Progenitor cell of endocrine pancreas (in vitro differentiated cells): ENCODE measurements at places on chromosomes 12 and 14. TPM values are rescaled to one million over a fixed set of nuclear protein-coding genes. Genes with fewer than 3 reads are reported as not detected.

WSCD2 gene
- total RNA-seq: not detected in 2 replicates

NID2 gene
- 2.1 and 3.3 TPM in 2 replicates for total RNA-seq

SPX gene
- 2.6 and 2.7 TPM in 2 replicates for total RNA-seq

DNA sequence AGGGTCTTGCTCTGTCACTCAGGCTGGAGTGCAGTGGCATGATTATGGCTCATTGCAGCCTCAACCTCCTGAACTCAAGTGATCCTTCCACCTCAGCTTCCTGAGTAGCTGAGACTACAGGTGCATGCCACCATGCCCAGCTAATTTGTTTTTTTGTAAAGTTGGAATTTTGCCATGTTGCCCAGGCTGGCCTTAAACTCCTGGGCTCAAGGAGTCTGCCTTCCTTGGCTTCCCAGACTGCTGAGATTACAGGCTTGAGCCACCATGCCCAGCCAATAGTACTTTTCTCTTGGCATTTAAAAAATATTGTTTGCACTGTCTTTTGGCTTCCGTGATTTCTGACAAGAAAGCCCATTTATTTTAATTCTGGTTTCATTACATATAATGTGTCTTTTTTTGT is 61.3 kb downstream of the DIP2B start:
- H3K36me3 ChIP-seq: no peaks in the 10 kb centered on the region
- peaks cover 27% of the 10 kb centered on the region for H3K4me1 ChIP-seq
- no peak overlapping the region for H3K27ac ChIP-seq
- H3K4me3 ChIP-seq: no peak overlapping the region

GRCh38 chr12:87025976-87026375 is 769.8 kb upstream of the MGAT4C start:
- no peak overlapping the region for H3K4me3 ChIP-seq
- H3K27ac ChIP-seq: no peak overlapping the region
- H3K27me3 ChIP-seq: no peaks in the 10 kb centered on the region
- H3K36me3 ChIP-seq: no peaks in the 10 kb centered on the region
- no peaks in the 10 kb centered on the region for H3K4me1 ChIP-seq

DNA sequence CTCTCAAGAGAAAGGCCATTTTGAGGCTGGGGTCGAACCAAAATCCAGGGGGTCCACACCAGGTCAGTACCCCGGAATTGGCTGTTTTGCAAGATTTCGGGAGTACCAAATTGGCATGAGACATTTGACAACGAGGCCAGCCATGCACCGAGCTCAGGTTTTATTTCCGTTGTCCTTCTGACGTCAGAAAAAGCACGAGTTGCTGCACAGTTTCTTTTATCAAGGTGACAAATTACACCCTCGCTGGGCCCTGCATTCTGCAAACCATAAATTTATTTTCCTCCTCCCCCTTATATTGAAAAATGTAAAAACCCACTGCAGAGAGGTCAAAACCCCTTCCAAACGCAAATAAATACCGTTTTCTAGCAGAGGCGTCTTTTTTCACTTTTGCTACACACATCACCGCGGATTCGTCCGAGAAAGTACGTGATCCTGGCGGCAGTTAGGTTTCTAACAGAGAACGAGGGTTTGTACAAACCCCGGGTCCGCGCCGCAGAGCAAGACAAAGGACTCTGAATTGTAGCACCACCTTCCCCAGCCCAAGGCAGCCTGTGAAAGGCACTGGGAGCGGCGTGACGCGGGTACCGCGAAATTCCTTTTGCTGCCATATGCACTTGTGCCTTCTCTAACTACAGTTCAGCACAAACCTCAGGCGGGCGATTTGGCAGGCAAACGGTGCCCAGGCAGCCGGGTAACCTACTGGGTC is 1.8 kb downstream of the SLC38A1 start:
- H3K4me3 ChIP-seq: no peak overlapping the region
- no peak overlapping the region for H3K27ac ChIP-seq
- DNase-seq: peak; percentile 48
- no peaks in the 10 kb centered on the region for H3K27me3 ChIP-seq

ADAMTS20 gene
- 0.19 and 0.33 TPM in 2 replicates for total RNA-seq

AKT1 gene
- 147 and 151 TPM in 2 replicates for total RNA-seq

- peaks cover 6% of the 10 kb centered on the region for H3K36me3 ChIP-seq
- H3K27me3 ChIP-seq: no peaks in the 10 kb centered on the region
- DNase-seq: no peak
- H3K4me3 ChIP-seq: no peak overlapping the region
These were observed 89.5 kb downstream of the RIMBP2 start for GRCh38 chr12:130626601-130627000.

- DNase-seq: no peak
- H3K36me3 ChIP-seq: no peaks in the 10 kb centered on the region
- H3K27me3 ChIP-seq: peaks cover 4% of the 10 kb centered on the region
- H3K4me1 ChIP-seq: no peaks in the 10 kb centered on the region
- H3K27ac ChIP-seq: no peak overlapping the region
These were observed 224.9 kb downstream of the NTF3 start for GRCh38 chr12:5656836-5657235.

CFAP54 gene
- total RNA-seq: 5.9 TPM in 2 replicates

- H3K27me3 ChIP-seq: no peaks in the 10 kb centered on the region
- no peak for DNase-seq
- no peak overlapping the region for H3K4me3 ChIP-seq
- no peaks in the 10 kb centered on the region for H3K36me3 ChIP-seq
These were observed 115.2 kb upstream of the BCAT1 start for GRCh38 chr12:25063873-25064628.

- no peak overlapping the region for H3K27ac ChIP-seq
- peak; percentile 23 for DNase-seq
- H3K36me3 ChIP-seq: no peaks in the 10 kb centered on the region
- H3K4me3 ChIP-seq: no peak overlapping the region
- H3K4me1 ChIP-seq: peaks cover 4% of the 10 kb centered on the region
These were observed 221.9 kb downstream of the PELI2 start for GRCh38 chr14:56339855-56340701.

DNA sequence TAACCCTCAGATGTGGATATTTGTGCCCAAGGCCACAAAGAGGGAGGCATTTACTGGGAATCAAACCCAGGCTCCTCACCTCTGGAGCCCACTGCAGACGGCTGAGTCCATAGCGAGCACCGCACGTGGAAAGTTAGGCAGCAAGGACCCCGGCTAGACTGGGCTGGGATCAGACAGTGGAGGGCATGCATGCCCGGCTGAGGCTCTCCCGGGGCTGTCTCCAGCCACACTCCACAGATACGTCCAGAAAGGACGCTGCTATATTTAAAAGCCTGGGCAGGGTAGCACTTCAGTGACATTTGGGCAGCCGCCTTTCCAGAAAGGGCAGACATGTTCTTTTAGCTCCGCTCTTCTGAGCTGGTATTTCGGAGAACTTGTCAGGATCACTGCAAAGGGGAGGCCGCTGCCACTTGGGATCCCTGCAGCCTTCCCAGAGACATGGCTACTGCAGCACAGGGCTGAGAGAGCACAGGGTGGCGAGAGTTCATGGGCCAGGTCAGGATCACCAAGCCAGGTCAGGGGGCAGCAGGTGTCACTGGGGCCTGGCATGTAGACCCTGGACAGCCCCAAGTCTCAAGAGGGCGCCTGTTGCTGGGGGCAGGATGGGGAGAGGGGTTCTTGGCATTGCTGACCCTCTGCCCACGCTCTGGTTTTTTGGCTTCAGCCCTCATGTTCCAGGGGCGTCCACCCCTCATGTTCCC is 121.7 kb downstream of the PHETA1 start:
- H3K27ac ChIP-seq: no peak overlapping the region
- H3K4me1 ChIP-seq: no peaks in the 10 kb centered on the region
- H3K36me3 ChIP-seq: peaks cover 21% of the 10 kb centered on the region
- no peak for DNase-seq

DNA sequence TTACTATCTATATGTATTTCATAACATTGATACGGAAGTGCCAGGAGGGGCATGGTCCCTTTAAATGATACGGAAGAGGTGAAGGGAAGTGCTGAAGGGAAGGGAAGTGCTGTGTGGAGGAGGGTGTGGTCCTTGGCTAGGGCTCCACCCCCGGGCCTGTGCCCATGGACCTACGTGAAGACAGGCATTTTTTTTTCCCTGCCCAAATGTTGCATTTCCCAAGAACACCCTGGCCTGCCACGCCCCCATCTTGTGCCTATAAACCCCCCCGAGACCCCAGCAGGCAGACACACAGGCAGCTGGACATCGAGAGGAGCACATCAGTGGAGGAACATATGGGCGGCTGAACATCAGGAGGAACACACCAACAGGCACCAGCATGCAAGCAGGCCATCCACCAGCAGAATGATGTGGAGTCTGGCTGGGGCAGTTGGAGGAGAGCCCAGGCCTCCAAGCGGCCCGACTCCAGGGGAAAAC is 134.1 kb downstream of the SLC41A2 start:
- no peaks in the 10 kb centered on the region for H3K27me3 ChIP-seq
- H3K4me1 ChIP-seq: no peaks in the 10 kb centered on the region
- H3K36me3 ChIP-seq: peaks cover 3% of the 10 kb centered on the region
- DNase-seq: no peak
- no peak overlapping the region for H3K4me3 ChIP-seq

- H3K27ac ChIP-seq: peak overlapping the region; percentile 37
- H3K36me3 ChIP-seq: peaks cover 27% of the 10 kb centered on the region
- H3K4me1 ChIP-seq: peaks cover 10% of the 10 kb centered on the region
- no peaks in the 10 kb centered on the region for H3K27me3 ChIP-seq
- DNase-seq: no peak
These were observed 69.4 kb downstream of the FGD6 start for GRCh38 chr12:95147866-95148265.
